ENCODE measurements at places on chromosomes 5 and 9. TPM values are rescaled to one million over a fixed set of nuclear protein-coding genes. Genes with fewer than 3 reads are reported as not detected.
A peak's percentile ranks its signal among the peaks of the same experiment; 100 is the strongest.

DNA sequence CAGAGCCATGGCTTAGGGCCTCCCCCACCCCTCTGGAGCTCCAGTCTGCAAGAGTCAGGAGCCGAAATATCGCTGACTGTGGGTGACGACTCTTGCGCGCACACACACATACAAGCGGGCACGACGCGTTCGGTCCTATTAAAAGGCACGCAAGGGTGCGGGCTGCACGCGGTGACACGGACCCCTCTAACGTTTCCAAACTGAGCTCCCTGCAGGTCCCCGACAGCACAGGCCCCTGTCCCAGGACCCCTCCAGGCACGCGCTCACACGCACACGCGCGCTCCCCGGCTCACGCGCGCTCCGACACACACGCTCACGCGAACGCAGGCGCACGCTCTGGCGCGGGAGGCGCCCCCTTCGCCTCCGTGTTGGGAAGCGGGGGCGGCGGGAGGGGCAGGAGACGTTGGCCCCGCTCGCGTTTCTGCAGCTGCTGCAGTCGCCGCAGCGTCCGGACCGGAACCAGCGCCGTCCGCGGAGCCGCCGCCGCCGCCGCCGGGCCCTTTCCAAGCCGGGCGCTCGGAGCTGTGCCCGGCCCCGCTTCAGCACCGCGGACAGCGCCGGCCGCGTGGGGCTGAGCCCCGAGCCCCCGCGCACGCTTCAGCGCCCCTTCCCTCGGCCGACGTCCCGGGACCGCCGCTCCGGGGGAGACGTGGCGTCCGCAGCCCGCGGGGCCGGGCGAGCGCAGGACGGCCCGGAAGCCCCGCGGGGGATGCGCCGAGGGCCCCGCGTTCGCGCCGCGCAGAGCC lies at the start of gene GRIN1:
TSS of gene GRIN1 (plus strand) at position 433 of the 746 bp plus-strand sequence. CDS start 333 bp downstream, outside the sequence.
- DNase-seq, result peak; percentile 69
- peaks cover 100% of the 10 kb centered on the region for H3K27me3 ChIP-seq
- H3K27ac ChIP-seq, result no peak within 1 kb of the TSS
- H3K36me3 ChIP-seq, result no peaks in the 10 kb centered on the region
- peaks cover 3% of the 10 kb centered on the region for H3K4me1 ChIP-seq

The FST gene
- 3.7 TPM for total RNA-seq

The TCERG1 gene
- total RNA-seq, result 48.9 TPM

- H3K4me1 ChIP-seq, result no peaks in the 10 kb centered on the region
- no peak for DNase-seq
- H3K36me3 ChIP-seq, result no peaks in the 10 kb centered on the region
- H3K4me3 ChIP-seq, result no peak overlapping the region
These were observed 372.0 kb upstream of the KCNN2 start for GRCh38 chr5:113989913-113990305.

The PCDHB4 gene
- total RNA-seq, result 1.9 TPM

GRCh38 chr5:139183502-139183901 lies 14.7 kb downstream of the SIL1 start:
- no peak overlapping the region for H3K27ac ChIP-seq
- DNase-seq, result no peak
- no peaks in the 10 kb centered on the region for H3K27me3 ChIP-seq
- H3K4me3 ChIP-seq, result no peak overlapping the region

The DRD1 gene
- 0.37 TPM for total RNA-seq

- no peaks in the 10 kb centered on the region for H3K4me1 ChIP-seq
- no peaks in the 10 kb centered on the region for H3K27me3 ChIP-seq
- no peak overlapping the region for H3K27ac ChIP-seq
- no peak for DNase-seq
- no peaks in the 10 kb centered on the region for H3K36me3 ChIP-seq
These were observed 8.9 kb upstream of the LNPEP start for GRCh38 chr5:96927008-96927407.

- no peaks in the 10 kb centered on the region for H3K36me3 ChIP-seq
- no peak for DNase-seq
- H3K4me1 ChIP-seq, result no peaks in the 10 kb centered on the region
- H3K27me3 ChIP-seq, result no peaks in the 10 kb centered on the region
- no peak overlapping the region for H3K27ac ChIP-seq
These were observed 5.1 kb upstream of the POU5F2 start for GRCh38 chr5:93746406-93747056.

GRCh38 chr9:129405827-129406213 lies 215.1 kb downstream of the C9orf50 start:
- no peak for DNase-seq
- no peaks in the 10 kb centered on the region for H3K27me3 ChIP-seq
- no peaks in the 10 kb centered on the region for H3K36me3 ChIP-seq
- peaks cover 4% of the 10 kb centered on the region for H3K4me1 ChIP-seq

The CEL gene
- total RNA-seq, result 1.1 TPM

GRCh38 chr5:68368311-68369022 lies 152.9 kb downstream of the PIK3R1 start:
- H3K27me3 ChIP-seq, result no peaks in the 10 kb centered on the region
- H3K36me3 ChIP-seq, result no peaks in the 10 kb centered on the region
- no peaks in the 10 kb centered on the region for H3K4me1 ChIP-seq
- no peak overlapping the region for H3K27ac ChIP-seq
- no peak for DNase-seq

- H3K27me3 ChIP-seq, result no peaks in the 10 kb centered on the region
- no peak overlapping the region for H3K27ac ChIP-seq
- no peaks in the 10 kb centered on the region for H3K4me1 ChIP-seq
These were observed 217.4 kb upstream of the FBXL7 start for GRCh38 chr5:15282611-15283010.

DNA sequence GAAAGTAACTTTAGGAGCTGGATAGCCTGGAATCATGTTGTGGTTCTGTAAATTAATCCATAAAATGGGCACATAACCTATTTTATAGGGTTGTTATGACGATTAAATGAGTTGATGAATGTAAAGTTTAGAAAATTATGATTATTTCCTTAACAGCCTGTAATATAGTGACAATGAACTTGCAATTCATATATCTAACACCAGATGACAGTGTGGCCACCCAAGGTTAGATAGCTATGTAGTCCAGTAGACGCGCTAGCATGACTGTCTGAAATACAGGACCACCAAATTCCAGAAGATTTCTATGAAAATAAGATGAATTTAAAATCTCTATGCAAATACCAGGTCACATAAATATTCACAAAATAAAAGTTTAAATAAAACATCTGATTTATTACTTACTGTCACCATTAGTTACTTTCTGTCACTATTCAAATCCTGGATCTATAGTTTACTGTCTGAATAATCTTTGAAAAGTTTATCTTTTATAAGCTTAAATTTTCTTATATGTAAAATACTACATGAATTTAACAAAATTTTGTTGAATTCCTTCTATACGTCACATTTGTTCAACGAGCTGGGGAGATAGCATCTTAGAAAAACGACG lies 26.1 kb upstream of the MACIR start:
- no peaks in the 10 kb centered on the region for H3K27me3 ChIP-seq
- H3K4me1 ChIP-seq, result no peaks in the 10 kb centered on the region
- no peak for DNase-seq

- no peaks in the 10 kb centered on the region for H3K36me3 ChIP-seq
- DNase-seq, result peak; percentile 38
- peaks cover 45% of the 10 kb centered on the region for H3K4me1 ChIP-seq
These were observed 64.5 kb downstream of the ERAP1 start for GRCh38 chr5:96743065-96743768.
